CD4-positive, alpha-beta T cell (primary cell): ENCODE measurements at places on chromosomes 1 and 21.

DNA sequence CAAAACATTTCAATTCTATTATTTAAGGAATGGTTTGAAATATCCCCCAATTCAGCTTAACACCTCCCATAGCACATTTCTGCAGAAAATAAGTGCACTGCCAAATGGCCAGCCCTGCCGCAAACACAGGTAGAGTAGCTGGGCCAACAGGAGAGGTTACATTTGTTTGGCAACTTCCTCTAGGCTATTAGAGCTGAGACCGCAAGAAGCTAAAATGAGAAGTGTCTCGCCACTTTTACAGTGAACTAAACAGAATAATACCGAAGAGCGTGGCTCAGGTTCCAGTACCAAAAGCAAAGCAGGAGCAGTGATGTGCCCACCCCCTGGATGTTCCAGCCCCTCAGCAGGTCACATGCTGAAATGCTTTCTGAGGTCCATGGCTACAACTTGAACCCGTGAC, 154.5 kb upstream of the PKN2 start:
- no peaks in the 10 kb centered on the region for H3K4me1 ChIP-seq
- no peak overlapping the region for H3K27ac ChIP-seq
- H3K36me3 ChIP-seq = no peaks in the 10 kb centered on the region

GRCh38 chr21:14116080-14116481, 94.7 kb downstream of the LIPI start:
- no peak overlapping the region for H3K4me3 ChIP-seq
- no peaks in the 10 kb centered on the region for H3K27me3 ChIP-seq
- H3K27ac ChIP-seq = no peak overlapping the region
- DNase-seq = no peak

DNA sequence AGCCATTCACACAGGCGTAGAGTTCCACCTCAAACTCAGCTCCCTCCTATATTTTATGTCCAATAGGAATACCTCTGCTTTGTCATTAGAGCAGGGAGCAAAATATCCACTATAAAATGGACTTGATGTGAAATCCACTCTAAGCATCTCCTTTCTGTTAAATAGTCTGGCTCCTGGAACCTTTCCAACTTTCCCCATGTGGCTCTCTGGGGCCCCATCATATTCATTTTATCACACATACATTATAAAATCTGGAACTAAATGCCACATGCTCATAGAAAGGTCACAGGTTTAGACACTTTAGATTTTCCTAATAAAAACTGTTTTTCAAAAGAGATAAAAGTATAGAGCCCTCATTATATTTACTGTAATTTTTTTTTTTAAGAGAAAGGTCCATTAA, 82.1 kb downstream of the PTPN14 start:
- no peaks in the 10 kb centered on the region for H3K36me3 ChIP-seq
- no peak overlapping the region for H3K27ac ChIP-seq
- peaks cover 3% of the 10 kb centered on the region for H3K27me3 ChIP-seq
- H3K4me1 ChIP-seq = no peaks in the 10 kb centered on the region

DNA sequence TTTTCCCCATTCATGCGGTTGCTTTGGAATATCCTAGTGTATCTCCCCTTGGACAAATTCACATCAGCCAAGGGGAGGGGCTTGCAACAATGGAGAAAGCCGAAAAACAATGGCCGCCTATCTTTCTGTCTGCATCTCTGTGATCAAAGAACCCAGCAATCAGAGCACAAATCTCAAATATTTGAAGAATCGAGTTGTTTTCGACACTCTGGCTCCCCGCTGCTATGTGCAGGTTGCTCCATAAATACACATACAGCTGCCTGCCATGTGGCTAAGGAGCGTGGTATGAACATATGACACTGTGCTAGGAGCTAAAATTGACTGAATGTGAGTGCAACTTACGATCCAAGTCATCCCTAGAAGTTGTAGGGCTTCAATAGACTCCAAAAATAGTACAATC, 8.5 kb downstream of the CFHR4 start:
- H3K36me3 ChIP-seq = no peaks in the 10 kb centered on the region
- no peak for DNase-seq
- H3K27ac ChIP-seq = no peak overlapping the region
- H3K27me3 ChIP-seq = peaks cover 5% of the 10 kb centered on the region
- H3K4me3 ChIP-seq = no peak overlapping the region

DNA sequence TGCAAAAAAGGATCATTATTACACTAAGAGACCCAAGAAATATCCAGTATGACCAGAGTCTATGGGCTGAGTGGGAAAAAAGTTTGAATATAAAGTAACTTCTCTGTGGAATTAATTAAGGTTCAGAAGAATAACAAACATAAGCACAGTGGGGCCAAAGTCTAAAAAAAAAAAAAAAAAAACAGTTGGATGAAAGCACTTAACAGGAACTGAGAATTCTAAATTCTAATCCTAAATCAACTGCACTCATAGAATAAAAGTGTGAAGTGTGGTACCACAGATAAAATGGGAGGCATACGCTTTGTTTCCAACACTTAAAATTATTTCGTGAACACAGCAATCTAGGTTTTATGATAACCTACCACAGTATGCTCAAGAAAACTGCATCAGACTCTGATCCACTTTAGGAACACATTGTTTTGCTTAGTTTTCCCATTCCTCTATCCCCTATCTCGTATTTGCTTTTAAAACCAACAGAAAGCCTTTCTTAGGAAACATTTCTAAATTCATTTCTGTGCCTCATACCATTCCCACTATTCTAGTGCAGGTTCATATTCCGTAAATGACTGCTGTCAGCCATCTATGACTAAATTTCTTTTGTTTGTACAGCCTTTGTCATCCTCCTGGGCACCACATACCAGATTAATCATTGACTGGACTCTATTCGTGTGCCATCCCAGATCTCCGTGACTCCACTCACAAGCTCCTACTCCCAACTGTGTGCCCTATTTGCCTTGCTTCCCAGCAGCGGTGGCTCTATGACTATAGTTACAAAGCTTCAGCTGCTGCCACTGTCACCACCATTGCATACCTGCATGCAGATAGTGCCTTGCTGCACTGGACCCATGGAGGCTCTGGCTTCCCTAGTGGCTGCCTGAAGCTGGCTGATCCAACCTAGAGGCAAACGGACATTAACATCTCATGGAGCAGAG, 24.9 kb downstream of the CHML start:
- H3K4me1 ChIP-seq = no peaks in the 10 kb centered on the region
- no peak overlapping the region for H3K4me3 ChIP-seq
- H3K27ac ChIP-seq = no peak overlapping the region
- DNase-seq = no peak
- H3K27me3 ChIP-seq = no peaks in the 10 kb centered on the region

DNA sequence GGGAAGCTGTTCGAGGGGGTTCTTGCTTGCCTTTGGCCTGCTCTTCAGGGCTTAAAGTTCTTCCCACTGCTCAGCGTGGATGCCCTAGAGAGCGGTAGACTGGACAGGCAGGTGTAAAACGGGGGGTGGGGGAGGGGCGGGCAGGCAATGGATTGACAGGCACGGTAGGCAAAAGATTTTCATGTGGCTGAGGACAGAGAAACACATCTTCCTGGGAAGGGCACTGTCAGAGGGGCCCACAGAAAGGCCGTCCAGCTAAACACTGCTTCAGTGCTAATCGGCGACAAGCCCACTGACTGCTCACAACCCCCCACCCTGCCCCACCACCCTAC, 412 bp downstream of the ABCA4 start:
- H3K36me3 ChIP-seq = no peaks in the 10 kb centered on the region
- H3K4me1 ChIP-seq = no peaks in the 10 kb centered on the region
- no peak overlapping the region for H3K27ac ChIP-seq
- no peak for DNase-seq
- no peaks in the 10 kb centered on the region for H3K27me3 ChIP-seq

- no peaks in the 10 kb centered on the region for H3K27me3 ChIP-seq
- no peak overlapping the region for H3K4me3 ChIP-seq
- peaks cover 5% of the 10 kb centered on the region for H3K4me1 ChIP-seq
- H3K27ac ChIP-seq = no peak overlapping the region
- no peak for DNase-seq
Measured at GRCh38 chr1:234899041-234899729, 229.5 kb downstream of the TOMM20 start.

DNA sequence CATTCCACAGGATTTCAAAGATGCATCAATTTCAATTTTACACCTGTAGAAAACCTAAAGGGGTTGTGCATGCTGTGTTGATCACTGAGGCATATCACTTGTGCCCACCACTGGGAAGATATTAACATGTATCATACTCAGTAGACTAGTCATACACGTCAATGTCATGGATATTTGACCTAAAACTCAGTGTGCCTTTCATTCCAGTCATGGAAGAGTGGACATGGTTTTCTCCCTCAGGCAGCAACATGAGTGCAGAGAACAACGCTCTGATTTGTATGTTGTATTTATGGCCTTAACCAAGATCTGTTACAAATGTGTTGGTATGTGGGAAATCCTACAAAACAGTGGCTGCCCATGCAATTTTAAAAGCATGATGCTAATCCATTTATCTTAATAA, 6.1 kb upstream of the C1orf53 start:
- H3K36me3 ChIP-seq = no peaks in the 10 kb centered on the region
- H3K27ac ChIP-seq = no peak overlapping the region
- DNase-seq = no peak
- peaks cover 38% of the 10 kb centered on the region for H3K27me3 ChIP-seq
- H3K4me1 ChIP-seq = no peaks in the 10 kb centered on the region

- H3K4me1 ChIP-seq = no peaks in the 10 kb centered on the region
- DNase-seq = no peak
- H3K36me3 ChIP-seq = no peaks in the 10 kb centered on the region
- H3K27ac ChIP-seq = no peak overlapping the region
- H3K4me3 ChIP-seq = no peak overlapping the region
Measured at GRCh38 chr1:239209591-239209990, 176.8 kb upstream of the CHRM3 start.

DNA sequence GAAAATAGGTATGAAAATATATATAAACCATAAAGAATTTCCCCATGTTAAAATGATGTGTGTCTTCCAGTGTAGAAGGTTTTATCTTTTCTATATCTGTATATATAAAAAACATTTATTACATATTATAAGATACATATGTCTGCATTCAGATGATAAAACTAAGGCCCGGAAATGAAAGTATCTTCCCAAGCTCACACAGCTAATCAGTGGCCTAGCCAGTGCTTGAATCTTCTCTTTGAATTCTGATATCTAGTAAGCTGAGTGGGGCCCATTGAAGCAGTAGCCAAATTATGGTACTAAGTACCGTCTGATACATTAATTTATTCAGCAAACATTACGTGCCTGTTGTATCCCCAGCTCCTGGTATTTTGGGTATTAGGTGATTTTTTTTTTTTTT, 28.6 kb downstream of the UCK2 start:
- no peaks in the 10 kb centered on the region for H3K27me3 ChIP-seq
- no peak for DNase-seq
- H3K4me1 ChIP-seq = peaks cover 6% of the 10 kb centered on the region
- no peaks in the 10 kb centered on the region for H3K36me3 ChIP-seq
- no peak overlapping the region for H3K4me3 ChIP-seq

DNA sequence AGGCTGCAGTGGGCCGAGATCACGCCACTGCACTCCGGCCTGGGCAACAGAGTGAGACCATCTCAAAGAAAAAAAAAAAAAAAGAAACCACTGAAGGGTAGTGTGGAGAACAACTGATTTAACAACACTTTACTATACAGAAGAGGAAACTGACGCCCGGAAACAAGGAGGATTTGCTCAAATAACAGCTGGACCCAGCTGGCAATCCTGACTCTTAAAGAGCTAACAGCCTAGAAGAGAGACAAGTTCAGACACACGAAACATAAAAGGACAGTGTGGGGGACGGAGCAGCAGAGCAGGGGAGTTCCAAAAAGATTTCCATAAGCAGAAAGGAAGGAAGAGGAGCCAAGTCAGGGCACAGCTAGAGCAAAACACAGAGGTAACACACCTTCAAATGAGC, 4.4 kb downstream of the ECHDC2 start:
- H3K36me3 ChIP-seq = peaks cover 6% of the 10 kb centered on the region
- H3K4me3 ChIP-seq = no peak overlapping the region
- peaks cover 25% of the 10 kb centered on the region for H3K4me1 ChIP-seq
- H3K27me3 ChIP-seq = no peaks in the 10 kb centered on the region
- H3K27ac ChIP-seq = no peak overlapping the region

DNA sequence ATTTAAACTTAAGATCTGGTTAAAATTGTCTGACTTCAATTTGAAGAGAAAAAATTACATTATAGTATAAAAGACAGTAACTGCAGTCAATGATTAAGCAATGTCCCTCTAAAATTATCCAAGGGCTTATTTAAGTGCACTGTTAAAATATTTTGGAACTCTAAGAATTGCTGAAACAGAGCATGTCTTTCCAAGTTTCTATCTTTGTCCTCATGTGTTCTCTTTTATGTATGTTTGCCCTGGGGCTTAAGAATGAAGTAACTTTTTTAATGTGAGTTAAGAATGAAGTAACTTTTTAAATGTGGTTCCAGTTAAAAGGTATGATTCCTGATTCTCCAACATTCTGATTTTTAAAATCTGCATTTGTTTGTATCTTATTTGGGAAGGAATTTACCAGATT, 69.0 kb upstream of the MARK1 start:
- H3K27me3 ChIP-seq = no peaks in the 10 kb centered on the region
- no peak for DNase-seq
- H3K27ac ChIP-seq = no peak overlapping the region
- no peak overlapping the region for H3K4me3 ChIP-seq

DNA sequence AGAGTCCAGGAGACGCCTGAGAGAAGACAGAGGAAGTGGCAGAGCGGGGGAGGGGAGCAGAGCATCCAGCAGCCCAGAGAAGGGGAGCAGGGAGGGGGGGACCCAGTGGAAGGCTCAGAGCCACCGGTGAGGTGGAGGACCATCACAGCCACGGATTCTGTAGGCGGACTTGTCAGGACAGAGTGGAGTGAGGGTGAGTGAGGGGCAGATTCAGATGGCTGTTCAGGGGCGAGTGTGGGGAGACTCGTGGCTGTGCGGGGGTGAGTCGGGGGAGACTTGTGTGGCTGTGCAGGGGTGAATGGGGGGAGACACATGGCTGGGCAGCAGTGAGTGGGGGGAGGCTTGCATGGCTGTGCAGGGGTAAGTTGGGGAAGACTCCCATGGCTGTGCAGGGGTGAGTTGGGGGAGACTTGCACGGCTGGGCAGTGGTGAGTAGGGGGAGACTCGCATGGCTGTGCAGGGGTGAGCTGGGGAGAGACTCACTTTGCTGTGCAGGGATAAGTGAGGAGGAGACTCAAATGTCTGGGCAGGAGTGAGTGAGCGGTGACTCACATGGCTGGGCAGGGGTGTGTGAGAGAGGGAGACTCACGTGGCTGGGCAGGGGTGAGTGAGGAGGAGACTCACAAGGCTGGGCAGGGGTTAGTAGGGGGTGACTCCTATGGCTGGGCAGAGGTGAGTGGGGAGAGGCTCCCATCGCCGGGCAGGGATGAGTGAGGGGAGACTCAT, 56.8 kb upstream of the ABCG1 start:
- no peak overlapping the region for H3K27ac ChIP-seq
- no peaks in the 10 kb centered on the region for H3K27me3 ChIP-seq
- H3K36me3 ChIP-seq = no peaks in the 10 kb centered on the region
- H3K4me1 ChIP-seq = peaks cover 34% of the 10 kb centered on the region

- H3K36me3 ChIP-seq = no peaks in the 10 kb centered on the region
- H3K4me1 ChIP-seq = peaks cover 4% of the 10 kb centered on the region
- no peak overlapping the region for H3K4me3 ChIP-seq
- DNase-seq = no peak
- H3K27me3 ChIP-seq = no peaks in the 10 kb centered on the region
Measured at GRCh38 chr1:110259770-110260169, 49.7 kb downstream of the KCNC4 start.

GRCh38 chr21:42921927-42922326, 3.5 kb downstream of the ERVH48-1 start:
- DNase-seq = no peak
- H3K27me3 ChIP-seq = no peaks in the 10 kb centered on the region
- no peaks in the 10 kb centered on the region for H3K36me3 ChIP-seq
- peaks cover 18% of the 10 kb centered on the region for H3K4me1 ChIP-seq

GRCh38 chr1:198496216-198497143, 44.0 kb downstream of the ATP6V1G3 start:
- no peaks in the 10 kb centered on the region for H3K4me1 ChIP-seq
- no peak overlapping the region for H3K4me3 ChIP-seq
- DNase-seq = no peak
- no peaks in the 10 kb centered on the region for H3K27me3 ChIP-seq
- no peak overlapping the region for H3K27ac ChIP-seq
